Stromal cell of bone marrow (primary cell): ENCODE measurements at places on chromosomes 13 and 19.

DNA sequence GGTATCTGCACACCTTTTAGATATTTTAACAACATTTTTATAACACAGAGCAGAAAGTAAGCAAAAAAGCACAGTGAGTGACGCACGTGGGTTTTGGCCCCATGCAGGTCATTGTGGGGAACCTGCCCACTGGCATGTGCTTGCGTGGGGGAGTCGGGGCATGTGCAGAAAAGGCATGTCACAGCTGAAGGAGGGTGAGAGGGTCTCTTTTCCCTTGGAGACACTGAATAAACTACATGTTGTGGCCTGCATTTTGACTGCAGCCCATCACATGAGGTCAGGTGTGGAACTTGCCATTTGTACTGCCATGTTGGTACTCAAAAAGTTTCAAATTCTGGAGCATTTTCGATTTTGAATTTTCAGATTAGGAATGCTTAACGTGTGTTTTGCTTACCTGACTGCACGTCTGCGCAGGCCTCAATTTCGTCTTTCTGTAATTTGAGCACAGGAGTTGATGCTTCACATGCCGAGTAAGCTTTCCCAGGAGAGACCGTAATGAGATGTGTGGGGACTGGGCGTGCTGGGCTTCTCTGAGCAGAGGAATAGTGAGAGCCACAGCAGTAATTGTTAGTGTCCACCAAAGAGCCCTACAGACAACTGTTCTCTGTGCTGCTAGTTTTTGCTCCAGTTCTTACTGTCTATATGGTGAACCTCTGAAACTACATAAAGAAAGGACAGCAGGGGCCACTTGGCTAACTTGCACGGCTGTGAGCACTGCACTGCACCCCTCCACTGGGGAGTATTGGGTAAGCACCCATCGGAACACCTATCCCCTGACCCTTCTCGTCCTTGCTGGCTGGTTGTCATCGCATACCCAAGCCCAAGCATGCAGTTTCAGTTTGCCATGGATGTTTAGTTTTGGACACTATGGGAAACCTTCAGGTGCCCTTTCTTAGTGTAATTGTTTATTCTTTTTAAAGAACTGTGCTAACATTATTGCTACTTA lies 72.9 kb upstream of the GPR183 start:
- DNase-seq, result no peak

DNA sequence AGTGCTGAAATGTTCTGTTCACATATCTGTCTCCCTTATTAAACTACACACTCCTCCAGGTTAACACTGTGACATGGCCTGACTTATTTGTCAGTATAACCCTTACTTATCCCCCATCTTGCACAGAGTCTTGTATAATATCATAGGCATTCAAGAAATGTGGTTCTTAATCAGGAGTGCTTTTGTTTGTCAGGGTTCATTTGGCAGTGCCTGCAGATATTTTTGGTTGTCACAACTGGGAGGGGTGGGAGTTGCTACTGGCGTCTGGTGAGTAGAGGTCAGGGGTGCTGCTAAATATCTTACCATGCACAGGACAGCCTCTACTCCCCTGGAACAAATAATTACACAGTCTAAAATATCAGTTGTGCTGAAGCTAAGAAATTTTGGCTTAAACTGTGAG lies 20.4 kb upstream of the OBI1 start:
- no peak for DNase-seq

DNA sequence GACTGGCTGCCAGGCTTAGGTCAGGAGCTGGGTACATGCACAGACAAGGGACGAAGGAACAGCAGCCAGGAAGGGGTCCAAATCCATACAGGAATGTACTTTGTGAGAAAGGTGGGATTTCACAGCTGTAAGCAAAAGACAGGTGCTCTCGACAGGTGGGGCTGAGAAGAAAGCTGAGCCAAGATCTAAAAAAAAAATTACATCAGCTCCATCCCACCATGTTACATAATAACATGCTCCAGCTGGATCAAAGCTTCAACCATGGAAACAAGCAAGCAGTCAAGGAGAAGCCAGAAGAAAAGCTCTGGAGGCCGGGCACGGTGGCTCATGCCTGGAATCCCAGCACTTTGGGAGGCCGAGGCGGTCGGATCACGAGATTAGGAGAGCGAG lies 8.0 kb downstream of the UBXN6 start:
- no peak for DNase-seq

- DNase-seq, result no peak
Observed at GRCh38 chr19:5695649-5696195, 5.6 kb downstream of the RPL36 start.

DNA sequence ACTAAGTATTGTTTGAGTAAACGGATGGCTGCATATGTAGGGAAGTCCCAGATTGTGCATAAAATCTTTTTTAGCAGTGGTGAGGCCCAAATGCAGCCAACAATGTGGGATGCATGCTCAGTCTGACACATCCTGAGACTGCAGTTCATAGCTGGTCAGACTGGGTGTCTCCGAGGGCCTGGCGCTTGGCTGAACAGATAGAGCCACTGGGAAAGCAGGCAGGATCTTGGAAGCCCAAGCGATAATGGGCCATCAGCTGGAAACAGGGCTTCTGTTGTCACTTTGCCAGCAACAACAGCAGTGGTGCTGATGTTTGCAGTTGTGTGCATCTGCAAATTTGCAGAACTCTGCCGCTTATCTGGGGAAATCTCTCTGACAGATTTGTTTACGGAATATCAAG lies 36.1 kb downstream of the MTUS2 start:
- no peak for DNase-seq

DNA sequence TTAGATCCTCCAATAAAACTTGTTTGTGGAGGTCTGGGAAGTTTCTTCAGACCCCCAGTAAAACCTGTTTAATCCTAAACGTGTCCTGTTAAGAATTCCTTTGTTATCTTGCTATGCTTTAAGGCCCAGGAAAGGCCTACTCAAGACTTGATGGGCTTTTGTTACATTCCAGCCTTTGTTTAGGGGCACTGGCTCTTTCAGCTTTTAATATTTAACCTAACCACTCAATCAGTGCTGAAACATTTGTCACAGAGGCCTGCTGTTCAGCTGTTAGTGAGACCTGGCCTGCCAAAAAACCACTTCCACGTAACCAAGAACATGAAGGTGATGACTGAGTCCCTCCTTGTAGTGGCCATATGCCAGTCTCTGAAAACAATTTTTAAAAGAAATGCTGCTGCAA lies 41.7 kb downstream of the PCDH17 start:
- DNase-seq, result no peak

GRCh38 chr19:27744926-27745768 lies 1467.8 kb downstream of the UQCRFS1 start:
- no peak for DNase-seq

- DNase-seq, result no peak
Observed at GRCh38 chr13:32857689-32858088, 158.5 kb upstream of the KL start.

DNA sequence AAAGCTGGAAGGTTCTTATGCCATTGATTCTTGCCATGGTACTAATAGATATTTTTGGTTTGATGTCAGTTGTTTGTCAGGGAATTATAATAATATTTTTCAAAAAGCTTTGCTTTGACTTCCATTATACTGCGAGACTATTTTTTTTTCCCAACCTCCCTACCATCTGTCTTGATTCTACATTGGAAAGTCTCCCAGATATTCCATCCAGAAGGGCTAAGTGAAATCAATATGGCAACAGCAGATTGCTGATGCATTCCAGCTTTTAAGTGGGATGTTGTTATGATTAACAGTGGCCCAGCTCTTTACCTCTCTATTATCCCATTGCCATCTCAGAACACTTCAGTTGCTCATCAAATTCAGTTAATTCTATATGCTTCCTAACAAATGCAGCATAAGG lies 247.4 kb downstream of the OXGR1 start:
- no peak for DNase-seq

GRCh38 chr19:22335716-22336115 lies 49.5 kb downstream of the ZNF729 start:
- no peak for DNase-seq

DNA sequence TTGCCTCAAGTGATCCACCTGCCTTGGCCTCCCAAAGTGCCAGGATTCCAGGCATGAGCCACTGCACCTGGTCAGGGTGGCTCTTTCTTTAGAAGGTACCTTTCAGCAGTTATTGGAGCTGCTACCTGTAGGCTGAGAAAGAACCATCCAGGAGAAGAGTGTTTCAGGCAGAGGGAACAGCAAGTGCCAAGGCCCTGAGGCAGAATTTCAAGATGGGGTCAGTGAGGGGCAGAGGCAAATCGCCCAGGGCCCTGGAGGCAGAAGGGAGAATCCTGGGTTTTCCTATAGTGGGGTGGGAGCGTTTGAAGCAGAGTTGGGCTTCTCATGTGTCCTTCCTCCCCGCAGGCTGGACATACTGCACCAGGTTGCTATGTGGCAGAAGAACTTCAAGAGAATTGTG lies 2.2 kb downstream of the MRPL4 start:
- no peak for DNase-seq

- DNase-seq, result no peak
Observed at GRCh38 chr19:12785431-12786031, 5.8 kb upstream of the JUNB start.

GRCh38 chr19:38733493-38734175 lies 10.6 kb downstream of the CAPN12 start:
- DNase-seq, result no peak
